Fibroblast of skin of left quadriceps (primary cell): ENCODE measurements at places on chromosomes 4 and X.

GRCh38 chr4:94516999-94517398 is 65.3 kb downstream of the PDLIM5 start:
- no peak for DNase-seq

DNA sequence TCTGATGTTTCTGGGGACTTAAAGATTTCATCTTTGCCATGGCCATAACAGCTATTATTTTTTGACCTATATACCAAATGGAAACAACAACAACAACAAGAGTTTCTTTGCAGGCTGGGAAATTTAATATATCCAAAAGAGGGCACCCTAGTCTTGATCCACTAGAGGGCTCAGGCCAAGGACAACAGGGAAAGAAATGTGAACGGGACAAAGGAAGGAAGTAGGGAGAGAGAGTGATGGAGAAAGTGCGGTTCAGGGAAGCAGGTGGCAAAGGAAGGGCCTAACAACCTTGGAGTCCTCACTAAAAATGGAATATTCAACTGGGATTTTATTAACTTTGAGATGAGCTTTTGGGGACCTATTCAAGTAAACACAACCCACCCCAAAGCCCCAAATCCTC is 67.8 kb upstream of the SCML1 start:
- no peak for DNase-seq

DNA sequence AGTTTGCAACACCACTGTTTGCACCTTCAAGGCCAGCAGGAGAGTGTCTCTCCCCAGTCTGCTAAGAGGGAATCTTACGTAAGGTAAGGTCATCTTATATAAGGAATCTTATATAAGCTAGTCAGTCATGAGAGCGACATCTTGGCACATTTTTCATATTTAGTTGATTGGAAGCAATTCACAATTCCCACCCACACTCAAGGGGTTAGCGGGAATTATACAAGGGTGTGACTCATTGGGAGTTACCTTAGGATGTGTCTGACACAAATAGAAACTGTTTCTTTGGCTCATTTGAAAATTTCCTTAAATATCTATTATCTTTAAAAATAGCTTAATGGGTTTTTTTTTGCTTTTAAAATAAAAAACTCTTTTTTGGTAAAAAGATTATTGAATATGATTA is 62.1 kb upstream of the GRPR start:
- DNase-seq: no peak

DNA sequence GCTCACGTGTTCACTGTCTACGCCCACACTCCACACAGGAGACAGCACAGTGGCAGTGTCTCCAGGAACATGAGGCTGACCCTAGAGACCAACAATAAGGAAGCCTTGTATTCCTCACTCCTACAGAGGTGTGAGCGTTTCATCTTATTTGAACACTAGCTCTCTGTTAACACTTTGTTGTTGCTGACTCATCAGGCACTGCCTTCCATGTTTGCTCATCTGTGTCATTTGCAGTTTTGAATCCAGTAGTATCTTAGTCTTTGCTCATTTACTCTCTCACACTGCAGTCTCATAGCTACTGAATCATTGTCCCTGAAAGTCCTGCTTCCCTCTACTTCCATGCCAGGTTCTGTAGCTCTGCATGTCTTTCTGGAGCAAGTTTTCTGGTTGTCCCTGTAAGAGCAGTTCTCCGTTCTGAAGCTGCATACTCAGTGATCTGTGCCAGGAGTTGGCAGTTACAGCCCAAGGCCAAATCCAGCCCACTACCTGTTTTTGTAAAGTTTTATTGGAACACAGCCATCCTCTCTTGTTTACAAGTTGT is 80.3 kb upstream of the DCLK2 start:
- no peak for DNase-seq

GRCh38 chrX:152637649-152638442 is at the start of gene GABRQ:
Gene GABRQ (plus strand): TSS chrX:152637895. CDS start chrX:152638203, 308 bp downstream.
- DNase-seq: peak; percentile 24

- DNase-seq: no peak
Measured at GRCh38 chrX:23292988-23293651, 41.5 kb upstream of the PTCHD1 start.

DNA sequence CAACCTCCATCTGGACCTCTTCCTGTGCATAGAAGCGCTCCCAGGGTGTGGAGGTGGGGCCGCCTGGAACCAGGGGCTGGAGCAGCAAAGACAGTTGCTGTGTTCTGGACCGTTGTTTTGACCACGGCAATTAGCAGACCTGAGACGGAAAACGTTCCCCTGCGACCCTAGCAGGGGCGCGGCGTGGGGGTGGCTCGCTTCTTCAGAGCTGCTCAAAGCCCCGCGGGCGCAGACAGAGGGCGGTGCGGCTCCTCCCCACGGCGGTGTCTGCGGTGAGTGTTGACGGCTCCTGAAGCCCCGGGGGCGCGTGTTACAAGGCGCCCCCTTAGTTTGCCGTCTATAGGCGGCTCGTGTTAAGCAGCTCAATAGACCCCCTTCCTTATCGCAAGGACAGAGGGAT is 79.2 kb downstream of the TRIML1 start:
- no peak for DNase-seq

DNA sequence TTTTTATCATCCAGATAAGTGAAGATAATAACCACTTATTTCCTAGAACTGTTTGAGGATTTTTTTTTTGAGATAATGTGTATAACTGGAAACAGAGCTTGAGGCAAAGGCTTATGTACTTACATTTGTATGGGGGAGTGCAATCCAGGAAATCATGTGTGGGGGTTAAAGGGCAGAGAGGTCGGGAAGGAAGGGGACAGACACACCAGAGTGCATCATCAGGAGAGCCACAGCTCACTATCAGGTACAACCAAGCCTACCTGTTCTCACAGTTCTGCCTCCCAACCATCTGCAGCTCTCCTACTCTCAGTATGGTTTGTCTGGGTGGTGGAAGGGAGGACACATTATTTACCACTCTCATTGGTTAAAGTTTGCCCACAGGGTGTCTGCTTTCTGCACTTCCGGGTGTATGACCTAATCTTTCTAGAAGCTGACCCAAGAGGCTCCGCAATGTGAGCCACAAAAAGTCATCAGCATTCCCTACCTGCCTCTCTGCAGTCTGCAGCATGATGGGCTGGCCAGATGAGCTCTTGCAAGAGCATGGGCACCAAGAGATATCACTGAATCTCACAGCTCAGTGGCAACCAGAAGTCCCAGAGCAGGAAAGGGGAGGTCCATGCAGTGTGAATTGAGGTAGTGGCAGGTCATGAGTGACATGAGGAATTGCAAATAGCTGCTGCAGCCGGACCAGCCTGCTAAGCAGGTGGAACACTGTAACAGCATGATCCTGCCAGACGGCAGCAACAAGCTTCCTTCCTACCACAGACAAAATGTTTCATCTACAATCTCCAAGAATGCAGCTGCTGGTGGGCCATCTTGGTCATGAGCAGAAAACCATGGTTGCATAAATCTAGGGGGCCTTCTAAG is 36.9 kb upstream of the SPRY1 start:
- DNase-seq: no peak

- no peak for DNase-seq
Measured at GRCh38 chrX:10395643-10396042, 224.7 kb downstream of the MID1 start.

GRCh38 chr4:52259978-52260377 is 208.9 kb downstream of the SPATA18 start:
- DNase-seq: no peak

- no peak for DNase-seq
Measured at GRCh38 chr4:62130637-62131036, 930.5 kb downstream of the ADGRL3 start.

DNA sequence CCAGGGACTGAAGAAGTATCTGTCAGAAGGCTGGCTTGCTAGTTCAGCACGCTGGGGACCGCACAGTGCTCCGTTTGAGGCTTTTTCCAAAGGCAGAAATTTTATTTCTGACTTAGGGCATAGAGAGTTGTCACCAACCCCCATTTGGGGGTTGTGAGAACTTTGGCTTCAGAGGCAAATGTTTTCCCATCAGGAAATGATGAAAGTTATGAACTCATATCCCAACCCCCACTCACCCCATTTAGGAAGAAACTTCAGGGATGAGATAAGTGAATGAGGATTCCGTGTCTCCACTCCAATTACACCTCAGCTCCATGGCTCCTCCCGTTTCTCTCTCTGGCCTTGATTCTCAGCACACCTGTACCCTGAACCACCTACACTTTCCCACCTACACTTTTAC is 4.3 kb upstream of the WDR13 start:
- no peak for DNase-seq

GRCh38 chrX:121457096-121457495 is 409.7 kb downstream of the GLUD2 start:
- DNase-seq: no peak

GRCh38 chr4:13933191-13933590 is 305.7 kb upstream of the BOD1L1 start:
- no peak for DNase-seq

- no peak for DNase-seq
Measured at GRCh38 chr4:145886871-145887240, 51.8 kb downstream of the ZNF827 start.

DNA sequence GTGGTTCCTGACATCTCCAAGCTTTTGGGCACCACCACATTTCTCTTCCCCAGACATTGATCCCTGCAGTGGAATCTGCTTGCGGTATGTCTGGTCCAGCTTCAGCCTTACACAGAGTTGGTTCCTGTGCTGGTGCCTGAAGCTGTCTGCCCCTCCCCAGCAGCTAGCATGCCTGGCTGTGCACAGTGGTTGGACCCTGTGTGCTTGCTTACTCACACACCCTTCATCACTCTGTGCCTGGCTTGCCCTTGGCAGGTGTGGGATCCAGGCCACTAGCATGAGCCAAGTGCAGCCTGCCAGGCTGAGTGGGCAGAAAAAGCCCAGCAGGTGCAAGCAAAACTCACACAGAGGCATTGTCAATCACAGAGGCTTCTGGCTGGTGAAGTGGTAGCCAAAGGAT is 473.8 kb downstream of the ACTRT1 start:
- no peak for DNase-seq

DNA sequence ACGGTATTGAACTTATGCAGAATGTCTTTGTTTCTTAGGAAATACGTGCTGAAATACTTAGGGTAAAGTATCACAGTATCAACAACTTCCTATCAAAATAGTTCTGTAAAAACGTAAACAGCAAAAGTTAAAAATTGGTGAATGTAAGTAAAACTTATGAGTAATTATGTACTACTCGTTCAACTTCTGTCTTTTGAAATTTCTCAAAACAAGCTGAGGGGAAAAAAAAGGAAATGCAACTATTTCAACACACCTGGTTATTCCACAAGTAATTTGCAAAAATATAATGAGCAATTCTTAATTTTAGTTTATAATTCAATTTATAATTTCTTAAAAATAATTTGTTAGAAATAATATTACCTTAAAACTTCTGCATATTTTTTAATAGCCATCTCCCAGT is 8.3 kb downstream of the PPID start:
- no peak for DNase-seq

GRCh38 chrX:16934185-16934584 is 12.3 kb upstream of the REPS2 start:
- no peak for DNase-seq

GRCh38 chrX:18983666-18984380 is at the start of gene PHKA2:
Gene PHKA2 (minus strand): TSS chrX:18984114. CDS start chrX:18983932, 182 bp downstream.
- DNase-seq: no peak

- DNase-seq: no peak
Measured at GRCh38 chr4:78748381-78748780, 27.8 kb upstream of the BMP2K start.

DNA sequence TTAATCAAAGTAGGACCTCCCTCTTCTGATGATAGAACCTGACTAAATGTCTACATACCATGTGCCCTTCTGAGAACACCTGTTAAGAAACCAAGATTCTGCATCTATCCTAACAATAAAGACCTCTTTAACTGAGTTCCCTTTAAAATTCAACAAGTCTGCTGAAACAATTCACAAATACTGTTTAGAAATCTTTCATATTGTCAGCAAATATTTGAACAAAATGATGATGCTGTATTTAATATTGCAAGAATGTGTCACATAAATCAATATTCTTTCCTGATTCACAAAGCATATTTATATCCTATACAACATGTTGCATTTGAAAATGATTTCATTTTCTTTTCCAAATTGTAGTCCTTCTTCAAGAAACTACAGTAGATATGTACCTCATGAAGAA is 59.6 kb upstream of the BMPR1B start:
- no peak for DNase-seq

GRCh38 chr4:111595456-111595855 is 549.8 kb upstream of the FAM241A start:
- no peak for DNase-seq

DNA sequence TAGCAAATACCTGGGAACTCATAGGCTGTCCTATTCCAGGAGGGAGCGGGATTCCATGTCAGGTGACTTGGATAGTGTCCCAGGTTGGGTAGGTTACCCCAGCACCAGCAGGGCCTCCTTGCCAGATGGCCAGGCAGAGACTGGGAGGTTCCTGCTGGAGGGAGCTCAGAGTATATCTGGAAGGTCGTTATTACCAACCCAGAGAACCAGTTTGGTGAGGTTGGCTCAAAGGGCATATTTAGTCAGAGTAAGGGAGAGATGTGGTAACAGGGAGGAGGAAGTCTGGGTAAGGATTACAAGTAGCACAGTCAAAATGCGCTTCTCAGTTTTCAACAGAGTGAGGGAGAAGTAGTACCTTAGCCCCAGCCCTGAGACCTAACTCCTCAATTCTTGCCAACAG is 53.3 kb upstream of the LNX1 start:
- no peak for DNase-seq

GRCh38 chr4:102295153-102295862 is 50.0 kb downstream of the SLC39A8 start:
- DNase-seq: no peak

GRCh38 chr4:72313121-72313520 is 255.9 kb downstream of the ADAMTS3 start:
- no peak for DNase-seq

GRCh38 chr4:14636563-14636962 is 365.7 kb upstream of the CPEB2 start:
- no peak for DNase-seq

- no peak for DNase-seq
Measured at GRCh38 chrX:14798805-14799397, 74.0 kb downstream of the FANCB start.

DNA sequence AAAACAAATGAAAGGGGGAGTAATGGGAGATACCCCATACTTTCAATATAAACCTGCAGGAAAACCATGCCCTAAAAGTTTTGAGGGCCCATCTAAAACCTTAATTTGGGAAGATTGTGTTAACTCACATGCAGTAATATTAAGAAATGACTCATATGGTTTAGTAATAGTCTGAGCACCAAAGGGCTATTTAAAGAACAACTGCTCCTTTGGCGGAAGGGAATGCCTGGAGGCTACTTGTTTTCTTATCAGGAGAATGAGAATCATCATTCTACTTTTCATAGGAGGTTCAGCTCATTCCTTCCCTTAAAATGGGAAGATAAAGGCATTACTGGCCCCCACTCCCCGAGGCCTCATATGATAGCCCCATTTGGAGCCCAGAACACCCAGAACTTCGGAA is 47.6 kb downstream of the SPIN3 start:
- DNase-seq: no peak

- DNase-seq: no peak
Measured at GRCh38 chrX:24682739-24683432, 10.8 kb upstream of the POLA1 start.

DNA sequence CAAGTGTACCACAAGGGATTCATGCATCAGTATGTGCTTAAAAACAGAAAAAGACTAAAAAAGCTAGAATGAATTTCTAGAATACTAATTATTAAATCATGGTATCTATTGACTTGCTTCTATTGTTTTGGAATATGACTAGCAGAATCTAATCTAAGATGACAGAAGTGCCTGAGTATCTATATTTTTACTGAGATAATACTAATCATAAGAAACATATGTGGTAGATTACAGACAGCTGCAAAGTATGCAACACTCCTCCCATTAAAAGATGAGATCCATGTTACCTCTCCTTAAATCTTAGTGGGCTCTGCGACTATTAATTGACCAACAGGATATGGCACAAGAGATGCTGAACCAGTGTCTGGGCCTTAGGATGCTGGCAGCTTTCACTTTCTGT is 89.4 kb downstream of the COL25A1 start:
- DNase-seq: no peak
